HFFc6 (cell line): ENCODE measurements at places on chromosomes 5 and 9.

- no peak for DNase-seq
Observed at GRCh38 chr5:1273745-1274144, 21.1 kb downstream of the TERT start.

DNA sequence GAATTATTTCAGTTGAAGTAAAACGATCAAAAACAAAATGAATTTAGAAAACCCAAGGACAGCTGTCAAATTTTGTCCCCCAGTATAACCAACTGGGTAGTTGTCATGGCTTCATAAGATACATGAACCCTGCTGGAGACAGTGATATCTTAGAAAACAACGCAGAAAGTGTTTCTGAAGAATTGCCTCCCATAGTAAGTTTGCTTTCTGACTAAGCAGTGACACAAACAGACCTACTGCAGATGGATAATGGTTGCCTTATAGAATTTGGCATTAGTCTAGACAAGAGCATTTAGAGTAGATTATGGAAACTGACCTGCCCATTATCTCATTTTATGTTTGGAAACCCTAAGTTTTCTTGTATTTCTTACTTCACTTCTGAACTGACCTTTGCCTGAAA lies 187.7 kb upstream of the KCNN2 start:
- DNase-seq = no peak

DNA sequence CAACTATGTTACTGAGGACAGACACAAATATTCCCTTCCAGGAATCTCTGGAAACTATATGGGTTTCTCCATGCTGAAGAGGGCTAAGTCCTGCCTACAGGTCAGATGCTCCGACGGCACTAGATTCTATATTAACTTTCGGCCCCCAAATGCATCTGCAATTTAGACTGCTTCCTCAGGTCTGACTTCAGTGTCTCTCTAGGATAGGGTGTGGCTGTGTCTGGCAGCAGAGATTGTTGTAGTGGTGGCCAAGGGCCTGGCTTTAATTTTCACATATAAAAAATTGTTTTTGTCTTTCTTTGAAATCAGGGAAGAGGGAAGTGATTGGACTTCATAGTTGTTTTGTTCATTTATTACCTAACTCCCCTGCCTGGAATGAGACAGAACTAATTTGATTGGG lies 101.8 kb downstream of the PJA2 start:
- DNase-seq = no peak

- DNase-seq = no peak
Observed at GRCh38 chr5:73344835-73345234, 103.7 kb downstream of the FOXD1 start.

- no peak for DNase-seq
Observed at GRCh38 chr5:34820593-34820992, 18.4 kb upstream of the TTC23L start.

- peak; percentile 39 for DNase-seq
Observed at GRCh38 chr9:100324594-100325200, 28.0 kb downstream of the TEX10 start.

DNA sequence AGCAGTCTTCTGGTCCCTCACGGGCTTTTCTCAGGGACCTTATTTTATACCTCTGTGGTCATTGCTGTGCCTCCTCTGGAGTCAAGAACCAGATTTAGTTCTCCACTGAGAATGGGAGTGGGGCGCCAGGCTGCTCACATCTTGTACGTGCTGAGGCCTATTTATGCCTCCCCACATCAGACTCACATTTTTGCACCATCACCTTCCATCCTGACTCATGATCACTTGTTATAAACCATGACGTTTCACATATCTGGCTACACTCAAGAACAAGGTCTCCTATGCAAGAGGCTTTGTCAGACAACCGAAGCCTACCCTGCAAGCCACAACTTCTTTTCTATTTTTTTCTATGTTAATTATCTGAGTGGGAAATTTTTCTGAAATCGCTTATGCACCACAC lies 10.7 kb downstream of the PRUNE2 start:
- no peak for DNase-seq

GRCh38 chr5:176797456-176798050 lies 12.8 kb upstream of the UNC5A start:
- DNase-seq = no peak

GRCh38 chr9:71604197-71605063 lies 163.9 kb downstream of the CEMIP2 start:
- peak; percentile 66 for DNase-seq

DNA sequence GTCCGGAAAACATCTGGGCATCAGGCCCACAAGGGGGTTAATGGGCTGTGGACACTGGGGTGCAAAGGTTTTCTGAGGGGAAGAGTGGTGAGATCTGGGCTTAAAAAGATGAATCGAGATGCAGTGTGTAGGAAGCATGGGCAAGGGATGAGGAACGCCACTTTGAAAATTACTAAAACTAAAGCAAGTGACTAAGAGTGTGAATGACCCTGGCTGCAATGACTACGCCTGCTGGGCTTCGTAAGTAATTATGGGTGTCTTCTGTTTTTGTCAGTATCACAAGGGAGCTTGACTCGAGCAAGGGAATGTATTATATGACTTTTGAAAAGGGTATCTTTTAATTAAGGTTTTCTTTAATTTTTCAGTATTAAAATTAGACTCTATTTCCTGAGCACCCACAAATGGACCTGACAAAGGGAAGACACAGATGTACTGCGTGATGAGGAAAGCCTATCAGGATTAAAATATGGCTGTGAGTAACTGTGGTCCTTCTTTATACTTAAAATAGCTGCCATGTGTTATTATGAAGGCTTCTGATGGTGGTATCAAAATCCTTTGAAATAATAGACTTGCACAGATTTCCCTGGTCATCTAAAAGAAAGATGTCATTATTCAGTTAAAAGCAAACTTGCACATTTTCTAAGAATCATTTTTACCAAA lies 4.2 kb downstream of the CTXN3 start:
- DNase-seq = no peak

DNA sequence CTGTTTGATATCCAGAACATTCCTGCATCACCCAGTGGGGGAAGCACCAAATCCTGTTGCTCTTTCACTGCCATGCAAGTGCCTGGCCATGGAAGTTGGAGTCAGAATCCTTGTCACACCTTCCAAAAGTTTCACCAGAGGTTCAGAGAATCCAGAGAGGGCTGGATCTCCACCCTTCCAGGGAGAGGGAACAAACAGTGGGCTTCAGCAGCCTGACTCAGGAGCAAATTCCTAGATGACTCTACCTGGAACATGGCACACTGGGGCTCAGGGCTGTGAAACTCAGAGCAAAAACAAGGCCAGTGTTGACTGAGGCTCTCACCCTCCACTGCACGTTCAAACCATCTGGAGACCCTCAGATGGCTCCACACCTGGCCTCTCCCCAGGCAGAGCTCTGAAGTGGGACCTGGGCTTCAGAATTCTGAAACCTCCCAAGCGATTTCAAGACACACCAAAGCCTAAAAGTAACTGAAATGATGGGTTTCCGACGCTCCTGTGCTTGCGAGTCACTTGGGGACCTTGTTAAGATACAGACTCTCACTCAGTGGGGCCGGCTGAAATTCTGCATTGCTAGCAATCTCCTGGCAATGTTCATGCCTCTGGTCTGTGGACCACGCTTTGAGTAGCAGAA lies 205.9 kb downstream of the AUH start:
- no peak for DNase-seq

- DNase-seq = no peak
Observed at GRCh38 chr9:75482566-75482965, 394.3 kb downstream of the OSTF1 start.

- no peak for DNase-seq
Observed at GRCh38 chr5:2725980-2726765, 25.3 kb downstream of the IRX2 start.

DNA sequence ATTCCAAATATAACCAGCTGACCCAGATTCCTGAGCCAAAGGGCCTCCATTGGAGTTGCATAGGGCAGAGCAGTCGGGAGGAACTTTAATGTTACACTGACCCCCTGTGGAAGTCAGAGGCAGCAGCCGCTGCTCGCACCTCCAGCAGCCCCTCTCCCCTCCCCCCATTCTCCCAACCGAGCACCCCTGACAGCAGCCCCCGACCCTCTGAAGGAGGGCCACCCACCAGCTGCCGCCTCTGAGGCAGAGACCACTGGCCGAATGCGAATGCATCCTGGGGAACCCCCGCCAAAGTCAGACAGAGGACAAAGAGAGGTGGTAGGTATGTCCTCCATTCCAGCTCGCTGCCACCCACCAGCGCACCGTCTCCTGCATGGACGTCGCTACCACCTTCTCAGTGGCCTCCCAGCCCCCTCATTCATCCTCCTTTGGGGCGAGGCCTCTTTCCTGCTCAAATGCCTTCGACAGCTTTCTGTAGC lies 231.0 kb downstream of the CDK5RAP2 start:
- peak; percentile 16 for DNase-seq

GRCh38 chr5:123132316-123132715 lies 43.3 kb downstream of the PRDM6 start:
- DNase-seq = no peak

DNA sequence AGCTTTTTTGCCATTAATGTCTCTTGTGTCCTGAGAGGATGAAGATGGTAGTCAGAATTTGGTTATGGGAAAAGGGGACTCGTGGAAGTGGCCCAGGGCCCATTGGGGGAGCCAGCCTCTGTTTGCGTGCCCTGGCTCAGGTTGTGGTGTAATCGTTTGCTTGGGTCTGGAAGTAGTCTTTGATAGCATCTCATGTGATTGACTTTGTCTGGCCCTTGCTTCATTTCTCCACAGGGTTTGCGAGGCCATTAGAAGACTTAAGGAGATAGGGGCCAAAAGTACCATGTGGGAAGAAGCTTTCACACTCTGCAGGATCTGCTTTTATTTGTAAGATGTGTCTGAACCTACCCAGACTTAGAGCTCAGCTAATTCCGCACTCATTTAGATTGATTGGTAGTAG lies 114.5 kb downstream of the FGF1 start:
- DNase-seq = no peak

GRCh38 chr5:60852317-60852716 lies 8.2 kb upstream of the ELOVL7 start:
- DNase-seq = no peak

DNA sequence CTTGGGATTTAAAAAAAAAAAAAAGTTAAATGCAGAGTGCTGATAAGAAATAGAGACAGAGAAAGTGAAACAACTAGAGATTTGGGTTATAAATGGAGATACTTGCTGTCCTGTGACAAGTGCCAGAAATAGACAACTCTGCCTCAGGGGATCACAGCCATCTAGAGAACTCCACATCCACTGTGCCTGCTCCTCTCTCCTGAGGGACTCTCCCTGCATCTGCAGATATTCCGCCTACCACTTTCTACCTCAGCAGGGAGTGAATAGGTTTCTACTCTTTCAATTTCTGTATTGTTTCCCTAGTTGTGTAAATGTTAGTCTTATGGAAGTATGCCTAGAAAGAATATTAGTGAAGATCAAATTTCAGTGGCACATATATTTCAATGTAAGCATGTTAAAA lies 307.2 kb downstream of the HTR1A start:
- DNase-seq = no peak

DNA sequence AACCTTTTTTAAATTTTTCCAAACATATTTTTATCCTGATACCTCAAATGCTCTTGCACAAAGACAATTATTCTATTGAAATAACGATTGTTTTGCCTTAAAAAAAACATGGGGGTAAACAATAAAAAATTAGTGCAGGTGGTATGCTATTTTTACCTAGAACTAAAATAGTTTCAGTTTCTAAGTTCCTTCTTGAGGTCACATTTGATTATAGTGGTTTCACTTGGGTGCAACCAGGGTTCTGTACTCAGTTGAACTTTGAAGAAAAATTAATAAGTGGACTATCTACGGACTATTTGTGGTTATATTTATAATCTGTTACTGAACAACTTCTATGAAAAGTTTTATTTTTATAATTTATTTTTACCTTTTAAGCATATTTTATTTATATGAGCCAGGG lies 387.1 kb upstream of the IZUMO3 start:
- no peak for DNase-seq

GRCh38 chr9:133953976-133954709 lies 38.0 kb downstream of the VAV2 start:
- DNase-seq = no peak

- DNase-seq = peak; percentile 27
Observed at GRCh38 chr5:115584501-115584900, 17.8 kb downstream of the TICAM2 start.

- DNase-seq = no peak
Observed at GRCh38 chr5:157049605-157050004, 9.3 kb downstream of the HAVCR1 start.

GRCh38 chr5:141298376-141298775 lies 5.5 kb downstream of the SLC25A2 start:
- DNase-seq = no peak

- no peak for DNase-seq
Observed at GRCh38 chr9:13759551-13759950, 480.1 kb upstream of the MPDZ start.

DNA sequence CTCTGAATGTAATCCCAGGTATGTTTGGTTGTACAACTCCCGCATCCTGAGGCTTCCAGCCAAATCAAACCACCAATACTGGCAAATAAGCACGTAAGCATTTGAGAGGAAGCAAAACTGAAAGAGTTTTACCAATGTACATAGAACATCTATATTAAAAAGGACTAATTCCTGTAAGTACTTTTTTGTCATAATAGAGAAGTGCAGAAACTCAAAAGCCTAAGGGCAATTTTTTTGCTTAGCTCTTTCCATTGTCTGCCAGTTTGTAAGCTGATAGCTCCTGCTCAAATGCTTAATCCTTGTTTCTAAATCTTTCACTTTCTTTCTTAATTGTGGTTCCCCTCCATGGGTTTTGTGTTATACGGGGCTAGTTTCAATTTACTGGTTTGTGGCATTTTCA lies 1151.8 kb downstream of the CDH12 start:
- DNase-seq = no peak

- DNase-seq = no peak
Observed at GRCh38 chr5:3734632-3735031, 139.0 kb downstream of the IRX1 start.

- no peak for DNase-seq
Observed at GRCh38 chr5:123297198-123297831, 125.9 kb downstream of the CEP120 start.

- peak; percentile 23 for DNase-seq
Observed at GRCh38 chr5:65873181-65873750, 53.1 kb upstream of the ERBIN start.

- no peak for DNase-seq
Observed at GRCh38 chr5:174828804-174829510, 104.6 kb downstream of the MSX2 start.

DNA sequence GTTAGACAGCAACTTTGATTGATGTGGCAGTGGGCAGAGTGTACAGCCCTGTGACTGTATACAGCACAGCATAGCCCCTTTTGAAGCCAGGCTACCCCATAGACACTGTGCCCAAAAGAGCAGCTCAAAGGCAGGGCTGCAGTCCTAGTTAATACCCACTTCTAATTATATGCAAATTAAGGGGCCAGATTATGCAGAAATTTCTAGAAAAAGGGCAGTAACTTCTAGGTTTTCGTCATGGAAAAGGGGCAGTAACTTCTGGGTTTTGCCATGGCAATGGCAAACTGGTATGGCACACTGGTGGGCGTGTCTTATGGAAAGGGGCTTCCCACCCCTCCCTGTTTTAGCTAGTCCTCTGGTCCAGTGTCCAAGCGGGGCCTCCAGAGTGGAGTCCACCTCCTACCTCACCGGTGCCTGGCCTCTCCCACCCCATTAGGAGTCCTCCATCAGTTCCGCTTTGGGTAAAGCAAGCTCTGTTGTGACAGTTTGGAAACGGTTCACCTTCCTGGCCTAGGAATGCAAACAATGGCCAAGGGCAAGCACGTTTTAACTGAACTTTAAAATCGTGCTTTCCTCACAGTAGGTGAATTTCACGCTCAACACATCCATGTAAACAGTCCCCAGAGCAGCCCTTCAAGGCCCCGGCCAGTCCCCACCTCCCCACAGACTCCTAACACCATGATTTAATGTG lies 5.6 kb downstream of the ADAMTS13 start:
- no peak for DNase-seq
